ENCODE measurements at places on chromosomes 6 and 20.
A peak's percentile ranks its signal among the peaks of the same experiment; 100 is the strongest.

DNA sequence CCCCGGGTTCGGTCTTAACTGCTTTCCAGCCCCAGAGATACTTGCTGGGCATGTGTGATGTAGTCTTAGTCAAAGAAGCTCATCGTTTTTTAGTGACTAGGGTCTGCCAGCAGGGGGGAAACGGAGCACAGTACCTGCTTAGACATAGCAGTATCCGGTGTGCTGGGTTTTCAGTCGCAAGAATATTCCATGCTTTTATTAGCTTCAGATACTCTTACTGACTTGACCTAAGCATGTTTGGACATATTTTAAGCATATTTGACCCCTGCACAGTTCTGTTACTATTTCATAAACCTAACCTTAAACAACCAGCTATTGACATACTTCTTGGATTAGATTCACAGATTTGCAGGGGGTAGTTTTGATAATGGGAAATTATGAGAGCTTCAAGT, 3.0 kb downstream of the E2F3 start:
- DNase-seq: peak; percentile 79

DNA sequence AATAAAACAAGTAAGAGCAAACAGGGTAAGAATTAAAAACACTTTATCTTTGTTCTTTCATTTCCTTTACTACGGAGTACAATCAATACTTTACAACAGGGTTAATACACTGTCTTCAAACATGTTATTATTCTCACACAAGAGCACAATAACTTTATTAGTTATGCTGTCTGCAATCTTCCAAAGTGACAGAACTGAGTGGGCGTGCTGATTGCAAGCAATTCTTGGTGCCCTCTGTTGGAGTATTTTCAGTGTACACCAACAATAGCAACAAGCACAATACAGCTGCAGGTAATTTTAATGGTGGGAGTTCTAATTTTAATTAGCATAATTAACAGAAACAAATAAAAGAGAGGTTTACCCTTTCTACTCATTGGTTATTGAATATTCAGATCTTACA, 33.9 kb upstream of the PTPRK start:
- no peak for DNase-seq

- no peak for DNase-seq
Observed at GRCh38 chr6:36967301-36967700, 12.8 kb downstream of the PI16 start.

DNA sequence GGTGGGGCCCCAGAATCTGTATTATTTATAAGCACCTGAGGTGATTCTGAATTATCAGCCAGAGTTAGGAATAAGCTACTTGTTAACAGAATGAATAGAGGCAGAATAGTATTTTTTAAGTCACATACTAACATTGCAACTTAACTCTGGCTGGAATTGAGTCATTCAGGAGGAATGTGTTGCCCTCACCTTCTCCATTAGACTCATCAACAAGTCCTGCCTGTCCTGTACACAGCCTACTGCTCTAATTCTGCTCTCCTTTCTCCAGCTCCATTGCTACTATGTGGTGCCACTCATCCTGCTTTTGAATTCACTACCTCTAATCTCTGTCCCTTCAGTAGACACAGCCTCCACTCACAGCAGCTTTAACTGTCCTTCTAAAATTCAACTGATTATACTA, 669.4 kb downstream of the DHX35 start:
- no peak for DNase-seq

DNA sequence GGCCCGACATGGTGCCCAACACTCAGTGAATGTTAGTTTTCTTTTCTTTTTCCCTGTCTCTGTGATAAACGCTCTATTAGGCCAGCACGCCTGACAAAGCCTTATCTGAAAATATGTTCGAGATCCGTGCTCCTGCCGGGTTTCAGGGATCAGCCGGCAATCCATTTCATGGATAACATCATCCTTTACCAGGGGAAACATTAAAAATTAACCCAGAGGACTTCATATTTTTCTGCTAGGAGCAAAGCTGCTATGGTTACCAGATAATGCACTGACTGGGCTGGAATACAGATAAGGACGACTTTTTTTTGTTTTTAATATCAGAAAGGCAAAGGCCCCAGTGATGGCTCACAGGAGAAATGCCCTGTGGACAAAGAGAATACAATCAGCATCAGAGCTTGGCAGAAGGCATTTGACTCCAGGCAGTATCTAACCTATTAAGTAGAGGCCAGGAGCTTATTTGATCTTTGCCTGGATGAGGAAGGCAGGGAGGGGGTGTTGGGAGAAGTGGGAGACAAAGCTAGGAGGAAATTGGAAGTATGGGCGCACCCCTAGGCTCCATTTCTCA, 482.0 kb upstream of the CHD6 start:
- DNase-seq: no peak

GRCh38 chr20:46831633-46832011, 63.0 kb upstream of the EYA2 start:
- DNase-seq: no peak

GRCh38 chr6:130407032-130407431, 41.2 kb downstream of the TMEM200A start:
- DNase-seq: no peak

- DNase-seq: no peak
Observed at GRCh38 chr20:62697468-62697912, 11.1 kb upstream of the NTSR1 start.

- peak; percentile 59 for DNase-seq
Observed at GRCh38 chr6:142945446-142946180, 637 bp upstream of the HIVEP2 start.

DNA sequence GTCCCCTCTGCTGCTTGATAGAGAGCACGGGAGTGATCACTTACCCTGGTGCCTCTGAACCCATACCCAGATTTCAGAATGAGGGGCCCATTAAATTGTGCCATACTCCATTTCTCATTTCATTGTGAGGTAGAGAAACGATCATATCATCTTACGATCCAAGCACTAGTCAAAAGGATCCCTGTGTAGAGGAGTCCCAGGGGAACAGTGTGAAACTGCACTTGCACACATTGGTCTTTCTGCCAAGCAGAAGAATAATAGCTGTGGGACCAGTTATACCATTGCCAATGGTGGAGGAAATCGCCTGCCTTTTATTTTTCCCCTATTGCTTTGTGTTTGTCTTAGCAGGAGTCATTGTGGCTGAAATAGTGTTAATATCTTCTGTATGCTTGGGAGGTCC, 161.9 kb downstream of the FARS2 start:
- no peak for DNase-seq

- DNase-seq: no peak
Observed at GRCh38 chr20:17822039-17822438, 122.3 kb downstream of the BANF2 start.

- peak; percentile 64 for DNase-seq
Observed at GRCh38 chr20:59163631-59164530, at the start of gene ZNF831. Gene ZNF831, plus strand, starts transcription at chr20:59163821. Its CDS starts 27,199 bp downstream, at chr20:59191020.

DNA sequence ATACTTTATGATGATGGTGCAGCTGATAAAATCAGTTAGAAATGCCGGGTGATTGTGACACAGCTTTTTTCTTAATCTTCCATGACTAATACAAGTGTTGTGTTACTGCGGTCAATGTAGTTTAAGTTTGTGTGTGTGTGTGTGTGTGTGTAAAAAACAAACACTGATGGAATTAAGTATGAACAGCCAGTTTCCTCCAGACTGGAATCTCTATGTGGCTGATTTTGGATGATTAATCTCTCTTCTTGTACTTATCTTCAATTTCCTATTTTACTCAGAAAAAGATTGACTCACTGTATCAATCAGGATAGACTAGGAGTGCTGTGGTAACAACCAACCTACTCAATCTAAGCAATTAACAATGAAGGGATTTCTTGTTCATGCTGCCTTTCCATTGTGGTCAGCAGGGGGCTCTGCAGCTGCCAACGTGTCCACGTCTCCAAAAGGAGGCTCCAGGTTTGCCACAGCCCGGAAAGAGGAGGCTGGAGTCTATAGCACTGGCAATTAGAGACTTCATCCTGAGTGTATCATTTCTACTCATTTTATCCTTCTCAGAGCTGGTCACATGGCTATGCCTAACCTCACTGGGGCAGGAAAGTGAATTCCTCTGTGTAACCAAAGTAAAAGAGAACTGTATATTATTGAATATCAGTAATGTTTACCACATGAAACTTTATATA, 107.7 kb downstream of the CD109 start:
- DNase-seq: no peak

- DNase-seq: no peak
Observed at GRCh38 chr20:47816487-47817451, 31.5 kb upstream of the SULF2 start.

- no peak for DNase-seq
Observed at GRCh38 chr6:85126485-85127167, 323.3 kb upstream of the NT5E start.

DNA sequence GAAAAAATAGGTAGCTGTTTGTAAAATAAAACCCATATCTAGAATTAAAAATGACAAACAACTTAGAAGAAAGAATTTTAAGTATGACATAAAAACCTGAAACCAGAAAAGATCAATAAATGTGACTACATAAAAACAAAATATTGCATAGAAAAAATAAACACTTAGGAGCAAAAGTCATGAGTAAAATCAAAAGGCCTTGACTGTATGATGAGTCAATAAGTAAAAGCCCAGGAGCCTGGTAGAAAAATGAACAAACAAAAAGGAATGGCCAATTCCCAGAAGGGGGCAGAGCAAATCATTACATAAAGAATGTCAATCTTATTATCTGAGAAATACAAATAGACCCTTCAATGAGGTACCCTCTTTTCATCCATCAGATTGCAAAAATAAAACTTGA, 20.7 kb upstream of the ENPP1 start:
- DNase-seq: no peak

GRCh38 chr6:146355521-146356100, 188.0 kb upstream of the RAB32 start:
- no peak for DNase-seq

GRCh38 chr20:10961651-10962288, 288.0 kb upstream of the JAG1 start:
- no peak for DNase-seq

- DNase-seq: no peak
Observed at GRCh38 chr6:1027109-1027794, 284.6 kb upstream of the FOXQ1 start.

DNA sequence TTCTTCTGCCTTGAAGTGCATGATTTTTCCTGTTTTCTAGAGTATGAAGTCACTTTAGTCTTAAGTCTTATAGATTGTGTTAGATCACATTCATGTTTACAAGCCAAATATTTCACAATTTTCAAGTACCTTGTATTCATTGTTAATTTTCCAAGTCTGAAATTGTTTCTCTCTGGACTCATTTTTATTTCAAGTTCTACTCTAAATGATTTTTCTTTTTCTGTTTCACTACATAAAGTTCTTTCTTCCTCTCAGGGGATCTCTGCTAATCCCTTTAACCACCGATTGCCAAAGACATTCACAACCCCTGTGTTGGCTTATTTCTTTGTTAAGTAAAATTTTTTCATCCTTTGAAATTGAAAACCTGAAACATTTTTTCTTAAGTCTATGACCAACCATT, 805.7 kb downstream of the KIF16B start:
- no peak for DNase-seq

DNA sequence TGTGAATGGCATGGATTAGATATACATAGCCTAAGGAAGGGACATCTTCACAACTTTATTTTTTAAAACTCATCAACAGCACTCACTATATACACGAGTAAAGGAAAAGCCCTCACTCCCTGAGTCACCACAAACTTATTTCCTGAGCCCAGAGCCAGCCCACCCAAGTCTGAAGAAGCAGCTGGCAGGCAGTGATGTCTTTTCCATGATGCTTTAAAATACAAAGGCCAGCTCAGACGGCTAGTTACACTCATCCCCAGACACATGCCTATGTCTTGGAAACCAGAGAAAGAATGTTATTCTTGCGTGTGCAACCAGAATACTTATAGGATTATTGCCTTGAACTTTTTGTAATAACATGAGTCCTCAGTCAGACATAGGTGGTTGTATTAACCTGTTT, 114.4 kb downstream of the ADGRG6 start:
- no peak for DNase-seq

- DNase-seq: no peak
Observed at GRCh38 chr6:128478230-128479047, 42.0 kb downstream of the PTPRK start.

Data from CD4-positive, alpha-beta T cell treated with Interleukin-2 at 100 ng/mL for 4 hours (primary cell).